ENCODE measurements at places on chromosomes 16 and 17.

GRCh38 chr16:58931436-58931835 is 197.3 kb upstream of the GOT2 start:
- DNase-seq, result no peak

GRCh38 chr17:64448665-64449512 is at the start of gene MILR1:
MILR1 (plus strand) TSS chr17:64449115; CDS start chr17:64449169, 54 bp downstream.
- no peak for DNase-seq

- no peak for DNase-seq
Measured at GRCh38 chr16:86494565-86495356, 15.6 kb upstream of the FOXF1 start.

- DNase-seq, result no peak
Measured at GRCh38 chr17:74733365-74734122, 3.5 kb upstream of the RAB37 start.

- no peak for DNase-seq
Measured at GRCh38 chr17:72640415-72641165, 451.9 kb downstream of the SLC39A11 start.

DNA sequence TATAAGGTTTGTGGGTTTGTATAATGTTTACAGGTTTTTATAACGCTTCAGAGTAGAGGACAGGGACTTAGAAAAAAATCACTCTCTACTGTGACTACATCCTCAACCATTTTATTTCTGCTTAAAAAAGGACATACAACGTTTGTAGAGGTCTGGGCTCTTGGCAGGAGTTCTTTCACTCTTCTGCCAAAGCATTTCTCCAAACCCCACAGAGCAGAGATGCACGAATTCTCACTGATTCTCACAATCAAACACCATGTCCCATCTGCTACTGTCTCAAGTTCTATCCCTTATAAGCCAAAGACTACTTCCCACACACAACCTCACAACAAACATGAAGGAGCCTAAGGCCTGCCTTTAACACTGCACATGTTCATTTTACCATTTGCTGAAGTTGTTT is 7.0 kb upstream of the ANKFY1 start:
- DNase-seq, result no peak

DNA sequence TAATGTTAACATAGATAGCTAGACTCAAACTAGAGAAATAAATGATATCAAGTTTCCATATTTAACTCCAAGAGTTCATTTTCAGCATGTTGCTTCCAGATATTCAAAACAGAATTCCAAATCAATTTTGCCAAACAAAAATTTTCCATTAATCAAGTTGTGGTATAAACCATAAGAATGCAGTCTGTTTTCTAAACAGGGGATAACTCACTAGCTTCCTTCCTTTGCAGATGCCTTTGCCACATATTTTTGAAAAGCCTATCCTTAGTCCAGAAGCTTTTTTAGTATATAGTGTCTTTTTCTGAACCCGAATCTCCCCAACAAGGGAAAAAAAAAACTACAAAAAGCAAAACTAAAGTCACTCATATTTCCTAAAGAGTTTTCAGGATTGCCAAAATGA is 61.5 kb downstream of the HELZ start:
- DNase-seq, result no peak

DNA sequence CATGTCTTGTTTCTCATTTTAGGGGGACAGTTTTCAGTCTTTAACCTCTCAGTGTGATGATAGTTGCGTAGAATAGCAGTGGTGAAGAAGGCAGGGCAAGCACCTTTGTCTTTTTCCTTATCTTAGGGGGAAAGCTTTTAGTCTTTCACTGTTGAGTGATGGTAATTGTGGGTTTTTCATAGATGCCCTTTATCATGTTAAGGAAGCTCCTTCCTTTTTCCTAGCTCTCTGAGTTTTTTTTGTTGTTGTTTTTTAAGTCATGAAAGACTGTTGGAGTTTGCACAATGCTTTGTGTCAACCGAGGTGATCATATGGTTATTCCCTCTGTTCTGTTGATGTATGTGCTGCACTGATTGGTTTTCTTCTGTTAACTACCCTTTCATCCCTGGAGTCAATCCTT is 15.7 kb downstream of the NOL11 start:
- no peak for DNase-seq

- no peak for DNase-seq
Measured at GRCh38 chr17:1095090-1095852, 84.5 kb downstream of the ABR start.

DNA sequence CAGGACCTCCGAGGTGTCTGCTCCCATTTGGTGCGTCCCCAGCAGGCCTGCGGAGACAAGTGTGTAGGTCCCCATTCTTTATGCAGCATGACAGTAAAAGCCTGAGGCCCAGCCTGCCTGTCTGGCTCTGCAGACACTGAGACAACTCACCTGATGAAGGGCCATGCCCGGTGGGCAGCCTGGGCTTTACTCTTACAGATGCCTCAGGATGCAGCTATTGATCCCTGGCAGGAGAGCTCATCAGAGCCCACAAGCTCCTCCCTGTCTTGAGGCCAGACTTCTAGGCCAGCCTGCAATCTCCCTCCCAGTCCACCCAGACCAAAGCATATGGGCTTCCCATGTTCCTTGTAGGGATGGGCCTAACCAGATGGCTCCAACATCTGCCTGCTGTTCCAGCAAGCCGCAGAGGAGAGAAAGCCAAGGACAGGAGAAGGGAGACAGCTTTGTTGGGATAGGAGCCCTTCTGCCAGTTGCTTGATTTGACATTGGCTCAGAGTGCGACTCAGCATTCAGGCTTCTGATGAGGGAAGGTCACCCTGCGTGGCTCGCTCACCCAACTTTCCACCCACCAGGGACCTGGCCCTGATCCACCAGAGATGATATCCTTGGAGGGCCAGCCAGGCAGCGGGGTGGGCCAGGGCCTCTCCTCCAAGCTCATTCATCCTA is 87.5 kb downstream of the SOCS1 start:
- DNase-seq, result no peak

GRCh38 chr16:6059671-6060070 is 962.1 kb upstream of the EEF2KMT start:
- DNase-seq, result no peak

DNA sequence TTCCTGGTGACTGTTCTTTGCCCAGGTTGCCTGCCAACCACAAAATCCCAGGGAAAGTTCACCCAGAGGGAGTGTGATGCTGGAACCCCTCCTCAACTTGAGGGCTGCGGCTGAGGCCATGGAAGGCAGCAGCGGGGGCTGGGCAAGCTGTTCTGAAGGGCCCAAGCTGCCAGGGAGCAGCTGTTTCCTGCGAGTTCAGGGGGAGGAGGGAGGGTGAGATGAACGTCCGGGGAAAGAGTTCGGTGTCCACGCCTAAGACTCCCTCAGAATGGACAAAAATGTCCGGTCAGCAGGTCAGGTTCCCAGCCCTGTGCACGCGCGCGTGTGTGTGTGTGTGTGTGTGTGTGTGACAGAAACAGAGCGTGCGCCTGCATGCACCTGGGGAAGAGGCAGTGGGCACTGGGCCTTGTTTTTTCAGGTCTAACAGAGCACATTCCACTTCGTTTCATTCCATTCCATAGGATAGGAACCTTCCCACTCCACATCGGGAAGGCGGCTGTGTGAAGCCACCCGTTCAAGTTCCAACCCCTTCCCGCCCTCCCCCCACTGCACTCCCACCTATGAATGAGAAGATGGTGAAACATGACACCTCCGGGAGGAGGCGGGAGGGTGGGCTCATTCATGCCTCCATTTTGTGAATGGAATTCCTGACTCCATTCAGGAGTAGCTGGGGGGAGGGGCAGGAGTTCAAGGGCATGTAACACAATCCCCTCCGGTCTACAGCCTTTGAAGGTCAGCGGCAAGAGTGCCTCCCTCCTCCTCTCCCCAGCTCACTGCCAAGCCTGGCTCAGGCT is 15.7 kb downstream of the ETV4 start:
- DNase-seq, result no peak

- DNase-seq, result no peak
Measured at GRCh38 chr16:29925105-29925756, 795 bp downstream of the KCTD13 start.

GRCh38 chr17:14866266-14866665 is 398.9 kb downstream of the PMP22 start:
- no peak for DNase-seq

DNA sequence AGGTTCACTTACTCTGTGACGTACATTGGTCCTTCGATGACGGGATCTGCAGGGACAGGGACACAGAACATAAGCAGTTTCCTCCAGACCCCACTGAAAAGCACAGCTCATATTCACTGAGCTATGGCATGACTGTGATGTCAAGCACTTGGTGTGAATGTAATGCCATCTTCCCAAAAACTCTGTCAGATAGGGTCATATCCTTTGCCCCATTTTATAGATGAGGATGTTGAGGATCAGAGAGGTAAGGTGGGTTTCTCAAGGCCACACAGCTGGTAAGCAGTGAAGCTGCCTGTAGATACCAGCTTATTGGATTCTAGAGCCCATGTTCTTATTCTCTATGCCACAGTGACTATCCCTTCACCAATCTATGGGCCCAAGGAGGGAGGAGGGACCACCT is 2.5 kb downstream of the ERN2 start:
- no peak for DNase-seq

GRCh38 chr16:49876716-49877129 is 20.8 kb upstream of the ZNF423 start:
- no peak for DNase-seq

All from RCC 7860 (cell line).